Fibroblast of upper back skin (primary cell): ENCODE measurements at places on chromosomes 3 and 15.
A peak's percentile ranks its signal among the peaks of the same experiment; 100 is the strongest.

DNA sequence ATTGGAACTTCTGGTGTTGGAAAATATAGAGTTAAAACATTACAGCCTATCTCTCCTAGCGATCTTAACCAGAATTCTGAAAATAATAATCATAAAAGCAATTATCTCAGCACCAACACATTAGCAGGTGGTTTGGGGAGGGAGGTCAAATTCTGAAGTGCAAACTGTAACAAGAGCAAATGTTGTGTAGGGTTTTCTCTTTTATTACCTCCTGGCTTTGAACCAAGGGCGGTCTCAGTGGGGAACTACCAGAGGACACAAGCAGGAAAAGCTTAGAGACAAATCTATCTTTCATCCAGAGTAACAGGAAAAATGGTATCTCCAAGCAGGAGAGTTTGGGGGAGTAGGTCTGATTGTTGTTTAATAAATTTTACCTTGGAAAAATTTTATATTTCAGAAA is 5.5 kb upstream of the ARRDC4 start:
- no peak for DNase-seq

DNA sequence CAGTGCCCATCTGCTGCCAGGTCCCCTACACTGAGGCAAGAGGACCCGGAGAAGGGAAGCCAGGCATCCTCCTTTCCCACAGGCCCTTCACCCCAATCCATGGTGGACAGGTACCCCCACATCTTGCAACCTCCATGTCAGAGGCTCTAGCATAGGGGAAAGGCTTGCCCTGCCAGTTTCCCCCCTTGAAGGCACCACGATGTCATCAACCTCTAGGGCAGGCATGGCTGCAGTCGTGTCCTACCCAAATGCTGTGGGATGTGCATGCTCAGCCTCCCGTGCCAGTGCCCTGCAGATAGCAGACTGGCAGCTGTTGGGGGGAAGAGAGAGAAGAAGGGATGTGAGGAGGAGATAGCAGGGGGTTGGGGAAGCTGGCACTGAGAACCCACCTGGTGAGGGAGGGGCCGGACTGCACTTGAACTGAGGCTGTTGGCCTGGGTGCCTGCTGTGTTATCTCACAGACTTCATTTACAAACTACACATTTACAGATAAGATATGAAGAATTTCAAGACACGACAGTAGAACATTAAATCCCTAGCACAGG is 197.5 kb downstream of the ADAMTS9 start:
- no peak for DNase-seq

- DNase-seq, result no peak
Measured at GRCh38 chr3:55884491-55885285, 397.6 kb upstream of the WNT5A start.

- peak; percentile 4 for DNase-seq
Measured at GRCh38 chr3:126442094-126442855, 33.4 kb downstream of the ZXDC start.

- no peak for DNase-seq
Measured at GRCh38 chr3:63352008-63352279, 73.8 kb downstream of the SYNPR start.

DNA sequence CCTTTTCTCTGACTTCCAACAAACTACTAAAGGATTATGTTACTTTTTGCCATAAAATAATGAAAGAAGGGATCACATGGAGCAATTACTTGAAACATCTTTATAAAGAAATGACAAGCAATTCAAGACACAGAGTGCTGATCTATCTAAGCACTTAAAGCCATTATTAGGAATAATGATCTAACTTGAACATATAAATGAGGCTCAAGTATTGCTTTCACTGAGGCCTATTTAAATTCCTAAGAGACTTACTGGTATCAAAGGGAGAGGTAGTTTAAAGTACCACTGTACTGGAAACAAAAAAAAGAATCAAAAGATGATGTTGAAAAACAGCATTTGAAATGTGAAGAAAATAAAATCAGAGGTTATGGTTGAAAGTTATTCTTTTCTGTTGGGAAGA is 375.5 kb downstream of the PLCL2 start:
- no peak for DNase-seq

DNA sequence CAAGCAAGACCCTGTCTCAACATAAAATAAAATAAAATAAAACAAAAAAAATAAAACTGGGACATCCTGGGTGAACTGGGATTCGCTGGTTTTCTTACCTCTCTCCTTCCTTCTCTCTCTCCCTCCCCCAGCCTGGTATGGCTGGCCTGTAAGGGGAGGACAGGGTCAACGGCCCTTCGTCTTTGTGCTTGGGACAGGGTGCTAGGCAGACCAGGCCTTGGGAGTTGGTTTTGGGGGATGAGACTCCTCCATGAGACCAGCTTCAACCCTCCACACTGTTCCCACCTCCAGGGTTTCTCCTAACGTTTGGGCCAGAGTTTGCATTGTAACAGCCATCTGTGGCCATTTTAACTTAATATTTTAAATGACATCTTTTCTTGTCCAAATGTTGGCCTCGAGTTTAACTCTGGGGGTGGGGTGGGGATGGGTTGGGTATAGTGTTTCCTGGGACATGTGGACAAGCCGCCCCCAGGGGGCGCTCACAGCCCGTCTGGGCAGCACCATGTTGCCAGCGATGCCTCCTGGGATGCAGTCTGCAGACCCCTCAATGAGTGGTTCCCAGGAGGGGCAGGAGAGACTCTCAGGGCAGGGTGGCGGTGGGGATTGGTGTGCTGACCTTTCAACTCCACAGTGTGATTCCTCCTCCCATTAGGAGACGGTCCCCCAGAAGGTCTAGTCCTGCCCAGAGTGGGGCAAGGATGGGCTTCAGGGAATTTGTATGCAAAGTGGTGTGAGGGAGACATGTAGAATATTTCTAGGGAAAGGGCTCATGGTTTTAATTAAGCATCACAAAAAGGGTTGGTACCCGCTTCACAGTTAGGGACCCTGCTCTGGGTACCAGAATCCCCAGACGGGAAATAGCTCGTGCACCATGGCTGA is 37.7 kb upstream of the LCTL start:
- DNase-seq, result peak; percentile 65

- peak; percentile 4 for DNase-seq
Measured at GRCh38 chr3:102449341-102449740, 14.5 kb downstream of the ZPLD1 start.

DNA sequence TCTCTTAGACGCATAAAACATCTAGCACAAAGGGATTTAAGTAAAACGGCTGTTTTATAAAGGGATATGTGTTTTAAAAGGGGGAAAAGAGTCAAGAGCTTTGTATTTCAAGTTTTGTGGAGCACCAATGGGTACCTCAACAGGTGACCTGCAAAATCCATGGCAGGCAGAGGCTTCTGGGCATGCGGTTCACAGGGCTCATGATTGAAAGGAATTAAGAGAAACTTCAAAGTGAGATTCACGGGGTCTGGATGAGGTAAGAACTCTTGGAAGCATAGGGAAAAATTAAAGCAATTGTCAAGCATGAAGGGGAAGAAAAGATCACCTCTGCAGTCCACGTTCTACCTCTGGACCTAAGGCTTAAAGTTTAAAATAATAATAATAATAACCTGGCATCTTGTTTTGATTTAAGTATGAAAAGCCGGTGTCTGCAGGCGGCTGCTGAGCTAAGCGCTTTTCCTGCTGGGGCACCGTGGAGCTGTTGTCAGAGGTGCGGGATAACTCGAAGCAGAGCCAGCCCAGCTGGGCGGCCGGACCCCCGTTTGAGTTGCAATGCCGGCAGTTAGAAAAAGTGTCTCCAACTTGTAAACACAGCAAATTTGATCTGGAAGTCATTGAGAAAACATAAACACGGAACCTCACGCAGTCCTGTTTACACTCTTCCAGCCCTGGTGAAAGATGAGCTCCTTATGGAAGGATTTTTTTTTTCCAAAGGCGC is 40.5 kb downstream of the HES1 start:
- DNase-seq, result no peak

DNA sequence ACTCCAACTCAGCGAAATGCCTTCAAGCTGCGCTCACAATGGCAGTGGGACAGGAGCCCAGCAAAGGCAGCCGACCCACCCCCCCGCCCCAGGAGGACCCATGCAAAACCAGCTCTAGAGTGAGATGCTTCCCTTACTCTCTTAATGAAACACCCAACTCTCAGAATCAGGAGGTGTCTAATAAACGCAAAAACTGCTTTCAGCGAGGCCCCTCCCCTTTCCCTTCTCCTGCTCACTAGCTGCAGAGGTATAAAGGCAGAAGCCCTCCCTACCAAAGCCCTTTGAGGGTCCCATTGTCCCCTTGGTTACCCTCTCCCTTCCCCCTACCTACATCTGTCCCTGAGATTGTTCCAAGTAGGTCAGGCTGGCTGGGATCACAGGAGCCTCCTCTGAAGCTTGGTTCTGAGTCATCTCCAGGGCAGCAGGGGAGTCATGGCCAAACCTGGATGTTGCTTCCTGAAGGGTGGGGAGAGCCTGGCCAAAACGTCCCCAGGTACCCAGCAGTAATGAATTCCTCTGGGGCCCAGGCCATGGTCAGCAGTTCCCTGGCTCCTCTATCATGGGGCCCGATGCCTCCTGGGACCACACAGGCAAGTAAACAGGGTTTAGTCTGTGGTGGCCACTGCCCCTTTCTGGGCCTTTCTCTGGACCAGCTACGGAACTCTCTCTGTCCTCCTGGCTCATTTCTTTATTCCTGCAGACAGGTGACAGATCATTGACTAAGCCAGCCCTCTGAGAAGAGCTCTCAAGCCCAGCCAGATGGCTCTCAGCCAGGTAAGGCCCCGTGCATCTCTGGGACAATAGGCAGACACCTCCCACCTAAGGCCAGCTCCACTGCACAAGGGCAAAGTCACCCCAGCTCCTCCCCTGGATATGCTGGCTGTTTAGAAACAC is 8.6 kb downstream of the KLHL25 start:
- DNase-seq, result peak; percentile 57

DNA sequence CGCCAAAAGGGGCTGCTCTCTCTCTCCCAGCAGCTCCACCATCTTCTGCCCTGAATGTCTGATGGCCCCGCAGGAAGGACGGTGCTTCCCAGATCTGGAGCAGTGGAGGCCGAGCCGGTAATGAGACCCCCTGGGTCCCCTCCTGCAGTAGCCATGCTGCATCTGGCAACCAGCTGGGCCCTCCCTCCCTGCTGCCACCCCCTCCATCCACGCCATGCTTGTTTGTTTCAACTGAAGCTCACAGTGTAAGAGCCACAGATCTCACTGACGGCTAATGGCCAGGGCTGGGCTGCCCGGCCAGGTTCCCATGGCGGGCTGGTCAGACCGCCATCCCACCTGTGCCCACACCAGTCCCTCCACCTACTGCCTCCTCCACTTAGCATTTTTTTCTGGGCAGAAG is 260.8 kb downstream of the UACA start:
- no peak for DNase-seq

DNA sequence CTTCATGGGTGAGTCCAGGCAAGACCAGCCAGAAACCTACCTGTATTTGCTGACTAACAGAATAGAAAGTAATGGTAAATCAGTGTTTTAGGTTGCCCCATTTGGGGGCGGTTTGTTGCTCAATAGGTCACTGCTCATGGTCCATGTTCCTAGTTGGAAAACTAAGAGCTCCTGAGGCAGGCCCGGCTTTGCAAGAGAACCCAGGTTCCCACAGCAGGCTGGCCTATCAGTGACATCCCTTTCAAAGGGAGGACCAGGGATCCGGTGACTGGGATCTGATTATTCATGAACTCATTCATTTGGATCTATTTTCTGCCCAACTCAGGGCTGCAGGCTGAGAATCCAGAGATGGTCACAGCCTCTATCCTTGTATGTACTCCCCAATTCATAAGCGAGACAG is 163.9 kb downstream of the WNT7A start:
- DNase-seq, result no peak

GRCh38 chr3:8822141-8822540 is 52.7 kb upstream of the OXTR start:
- peak; percentile 64 for DNase-seq

GRCh38 chr3:119301662-119302061 is 7.5 kb downstream of the ARHGAP31 start:
- no peak for DNase-seq

DNA sequence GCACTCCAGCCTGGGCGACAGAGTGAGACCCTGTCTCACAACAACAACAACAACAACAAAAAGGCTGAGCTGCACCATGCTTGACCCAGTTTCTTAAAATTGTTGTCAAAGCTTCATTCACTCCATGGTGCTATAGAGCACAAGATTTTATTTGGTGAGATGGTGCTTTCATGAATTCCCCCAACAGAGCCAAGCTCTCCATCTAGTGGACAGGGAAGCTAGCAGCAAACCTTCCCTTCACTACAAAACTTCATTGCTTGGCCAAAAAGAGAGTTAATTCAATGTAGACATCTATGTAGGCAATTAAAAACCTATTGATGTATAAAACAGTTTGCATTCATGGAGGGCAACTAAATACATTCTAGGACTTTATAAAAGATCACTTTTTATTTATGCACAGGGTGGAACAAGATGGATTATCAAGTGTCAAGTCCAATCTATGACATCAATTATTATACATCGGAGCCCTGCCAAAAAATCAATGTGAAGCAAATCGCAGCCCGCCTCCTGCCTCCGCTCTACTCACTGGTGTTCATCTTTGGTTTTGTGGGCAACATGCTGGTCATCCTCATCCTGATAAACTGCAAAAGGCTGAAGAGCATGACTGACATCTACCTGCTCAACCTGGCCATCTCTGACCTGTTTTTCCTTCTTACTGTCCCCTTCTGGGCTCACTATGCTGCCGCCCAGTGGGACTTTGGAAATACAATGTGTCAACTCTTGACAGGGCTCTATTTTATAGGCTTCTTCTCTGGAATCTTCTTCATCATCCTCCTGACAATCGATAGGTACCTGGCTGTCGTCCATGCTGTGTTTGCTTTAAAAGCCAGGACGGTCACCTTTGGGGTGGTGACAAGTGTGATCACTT is 2.0 kb downstream of the CCR5 start:
- DNase-seq, result no peak

GRCh38 chr3:196237203-196237602 is 20.9 kb downstream of the SLC51A start:
- no peak for DNase-seq

DNA sequence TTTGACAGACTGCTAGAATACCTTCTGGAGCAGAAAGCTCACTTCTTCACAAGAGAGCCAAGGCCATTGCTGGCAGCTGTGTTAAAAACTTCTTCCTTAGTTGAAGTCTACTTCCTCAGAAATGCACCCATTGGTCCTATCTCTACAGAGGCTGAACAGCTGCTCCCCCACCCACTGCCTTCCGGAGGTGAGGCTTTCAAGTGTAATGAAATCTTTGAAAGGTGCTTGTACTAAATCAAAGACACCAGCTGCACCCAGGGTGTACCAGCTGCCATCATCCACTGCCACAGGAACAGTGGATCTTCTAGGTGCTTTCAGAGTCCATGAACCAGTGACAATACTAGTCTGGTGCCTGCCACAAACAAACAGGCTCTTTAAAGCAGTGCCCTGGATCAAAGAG is 26.4 kb upstream of the HERC1 start:
- DNase-seq, result no peak

- no peak for DNase-seq
Measured at GRCh38 chr3:132555306-132556035, 41.6 kb upstream of the ACKR4 start.

- no peak for DNase-seq
Measured at GRCh38 chr15:100335335-100335999, 6.3 kb downstream of the ADAMTS17 start.

GRCh38 chr3:179731544-179731943 is 78.7 kb downstream of the USP13 start:
- no peak for DNase-seq
